Stimulated activated CD4-positive, alpha-beta T cell treated with anti-CD3 and anti-CD28 coated beads, Interleukin-4, amount 100 ng/mL, for 24 hours (primary cell): ENCODE measurements at places on chromosomes 2 and 18.

GRCh38 chr18:72651033-72651432, 106.9 kb upstream of the CBLN2 start:
- no peak for DNase-seq

- no peak for DNase-seq
Observed at GRCh38 chr2:128395640-128396499, 77.2 kb upstream of the HS6ST1 start.

- no peak for DNase-seq
Observed at GRCh38 chr2:1082456-1083205, 132.0 kb downstream of the SNTG2 start.

DNA sequence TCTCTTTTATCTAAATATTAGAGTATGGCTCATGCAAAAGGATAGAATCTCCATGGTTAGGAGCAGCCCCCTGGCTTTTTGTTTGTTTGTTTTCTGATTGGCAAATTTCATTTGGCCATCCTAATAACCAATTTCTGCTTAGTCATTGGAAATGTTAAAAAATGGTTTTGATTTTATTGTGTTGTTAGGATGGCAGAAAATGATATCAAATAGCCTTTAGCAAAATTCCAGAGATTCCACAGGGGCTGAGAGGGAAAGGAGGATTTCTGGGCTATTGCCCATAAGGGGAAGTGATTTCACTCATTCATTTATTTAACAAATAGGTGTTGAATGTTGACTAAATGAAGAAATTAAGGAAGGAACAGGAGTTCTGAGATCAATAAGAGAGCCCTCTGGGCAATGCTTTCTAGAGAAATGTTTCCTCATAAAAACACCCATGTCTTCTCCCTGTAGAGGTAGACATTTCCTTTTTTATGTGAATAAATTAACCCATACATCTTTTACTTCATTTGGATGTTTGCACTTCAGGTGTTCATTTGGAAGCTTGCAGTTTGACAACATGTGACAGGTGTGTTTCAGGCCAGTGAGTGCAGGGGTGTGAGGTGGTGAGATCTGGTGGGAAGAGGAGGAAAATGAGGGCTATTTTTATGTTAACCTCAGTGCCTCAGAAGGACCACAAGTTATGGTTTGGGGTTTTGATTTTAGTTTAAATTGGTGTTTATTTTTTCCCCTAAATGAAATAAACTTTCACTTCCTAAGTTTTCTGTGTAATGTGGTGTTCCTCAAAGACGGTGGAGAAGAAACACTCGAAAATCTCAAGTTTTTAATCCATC, 61.7 kb upstream of the EPC2 start:
- no peak for DNase-seq

DNA sequence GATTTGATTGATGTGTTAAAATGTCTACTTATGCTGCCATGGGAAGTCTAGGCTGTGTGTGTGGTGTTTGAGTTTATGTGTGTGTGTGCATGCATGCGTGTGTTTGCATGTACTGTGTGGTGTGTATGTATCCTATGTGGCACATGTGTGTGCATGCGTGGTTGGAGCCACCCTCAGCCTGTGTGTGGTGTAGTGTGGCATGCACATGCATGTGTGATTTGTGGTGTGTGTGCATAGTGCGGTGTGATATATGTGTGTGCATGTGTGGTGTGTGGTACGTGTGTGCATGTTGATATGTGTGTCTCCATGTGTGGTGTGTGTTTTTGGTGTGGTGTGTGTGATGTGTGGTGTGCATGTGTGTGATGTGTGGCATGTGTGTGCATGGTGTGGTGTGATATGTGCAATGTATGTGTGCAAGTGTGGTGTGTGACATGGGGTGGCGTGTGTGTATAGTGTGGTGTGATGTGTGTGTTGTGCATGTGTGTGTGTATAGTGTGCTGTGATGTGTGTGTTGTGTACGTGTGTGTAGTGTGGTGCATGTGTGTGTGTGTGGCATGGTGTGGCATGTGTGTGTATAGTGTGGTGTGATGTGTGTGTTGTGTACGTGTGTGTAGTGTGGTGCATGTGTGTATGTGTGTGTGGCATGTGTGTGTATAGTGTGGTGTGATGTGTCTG, 66.6 kb upstream of the HDAC4 start:
- DNase-seq, result no peak
